ENCODE measurements at places on chromosomes 11 and 22.

DNA sequence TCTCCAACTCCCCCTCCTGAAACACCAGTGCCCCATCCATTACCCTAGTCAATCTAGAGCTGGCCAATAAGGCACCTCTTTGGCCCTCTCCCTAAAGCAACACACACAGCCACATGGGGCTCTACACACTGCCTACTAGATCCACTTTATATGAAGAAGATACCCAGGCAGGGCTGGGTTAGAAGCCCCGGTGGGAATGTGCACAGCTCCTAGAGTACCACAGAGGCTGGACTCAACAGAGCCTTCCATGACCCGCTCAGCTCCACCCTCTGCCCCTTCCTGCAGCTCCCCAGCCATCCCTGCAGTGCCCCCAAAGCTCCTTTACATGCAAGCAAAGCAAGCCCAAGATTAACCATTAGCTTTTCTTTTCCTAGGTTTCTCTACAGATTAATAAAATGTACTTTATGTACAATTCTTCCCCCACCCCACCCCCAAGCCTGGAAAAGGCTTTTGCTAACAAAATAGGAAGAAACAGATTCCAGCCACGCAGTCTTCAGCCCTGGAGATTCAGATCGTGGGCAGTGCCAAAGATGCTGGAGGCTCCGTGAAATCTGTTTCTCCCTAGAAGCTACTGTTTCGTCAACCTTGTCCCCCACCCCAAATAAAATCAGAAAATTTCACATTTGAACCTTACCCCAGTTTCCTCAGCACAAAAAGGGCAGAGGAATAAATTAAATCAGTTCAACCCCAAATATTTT lies 51.8 kb downstream of the IGSF9B start:
- DNase-seq: no peak

DNA sequence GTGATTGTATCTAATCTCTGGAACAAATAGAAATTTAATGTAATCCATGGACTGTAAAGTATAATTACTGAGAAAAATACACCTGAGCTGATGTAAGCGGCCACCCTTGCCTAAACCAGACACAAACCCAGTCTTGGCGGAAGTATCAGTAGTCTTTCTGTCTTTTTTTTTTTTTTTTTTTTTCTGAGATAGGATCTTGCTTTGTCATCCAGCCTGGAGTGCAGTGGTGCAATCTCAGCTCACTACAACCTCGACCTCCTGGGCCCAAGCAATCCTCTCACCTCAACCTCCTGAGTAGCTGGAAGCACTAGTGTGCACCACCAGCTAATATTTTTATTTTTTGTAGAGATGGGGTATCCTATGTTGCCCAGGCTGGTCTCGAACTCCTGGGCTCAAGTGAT lies 5.5 kb upstream of the CXCR5 start:
- peak; percentile 45 for DNase-seq

DNA sequence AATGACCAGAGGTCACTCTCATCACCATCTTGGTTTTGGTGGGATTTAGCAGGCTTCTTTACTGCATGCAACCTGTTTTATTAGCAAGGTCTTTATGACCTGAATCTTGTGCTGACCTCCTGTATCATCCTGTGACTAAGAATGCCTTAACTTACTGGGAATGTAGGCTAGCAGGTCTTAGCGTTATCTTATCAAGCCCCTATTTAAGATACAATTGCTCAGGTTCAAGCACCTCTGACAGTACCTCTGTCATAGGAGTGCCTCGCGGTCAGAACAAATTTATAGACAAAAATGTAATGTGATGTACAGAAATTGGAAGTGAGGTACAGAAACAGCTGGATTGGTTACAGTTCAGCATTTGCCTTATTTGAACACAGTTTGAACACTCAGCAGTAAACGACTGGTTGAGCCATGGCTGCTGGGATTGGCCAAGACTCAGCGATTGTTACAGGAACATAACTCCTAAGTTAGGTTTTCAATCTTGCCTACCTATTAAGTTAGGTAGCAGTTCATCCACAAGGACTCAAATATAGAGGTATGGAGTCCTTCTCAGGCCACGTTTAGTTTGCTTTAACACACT lies 16.1 kb upstream of the TMEM123 start:
- no peak for DNase-seq

GRCh38 chr22:38927033-38927781 lies 30.2 kb upstream of the APOBEC3A start:
- peak; percentile 63 for DNase-seq

DNA sequence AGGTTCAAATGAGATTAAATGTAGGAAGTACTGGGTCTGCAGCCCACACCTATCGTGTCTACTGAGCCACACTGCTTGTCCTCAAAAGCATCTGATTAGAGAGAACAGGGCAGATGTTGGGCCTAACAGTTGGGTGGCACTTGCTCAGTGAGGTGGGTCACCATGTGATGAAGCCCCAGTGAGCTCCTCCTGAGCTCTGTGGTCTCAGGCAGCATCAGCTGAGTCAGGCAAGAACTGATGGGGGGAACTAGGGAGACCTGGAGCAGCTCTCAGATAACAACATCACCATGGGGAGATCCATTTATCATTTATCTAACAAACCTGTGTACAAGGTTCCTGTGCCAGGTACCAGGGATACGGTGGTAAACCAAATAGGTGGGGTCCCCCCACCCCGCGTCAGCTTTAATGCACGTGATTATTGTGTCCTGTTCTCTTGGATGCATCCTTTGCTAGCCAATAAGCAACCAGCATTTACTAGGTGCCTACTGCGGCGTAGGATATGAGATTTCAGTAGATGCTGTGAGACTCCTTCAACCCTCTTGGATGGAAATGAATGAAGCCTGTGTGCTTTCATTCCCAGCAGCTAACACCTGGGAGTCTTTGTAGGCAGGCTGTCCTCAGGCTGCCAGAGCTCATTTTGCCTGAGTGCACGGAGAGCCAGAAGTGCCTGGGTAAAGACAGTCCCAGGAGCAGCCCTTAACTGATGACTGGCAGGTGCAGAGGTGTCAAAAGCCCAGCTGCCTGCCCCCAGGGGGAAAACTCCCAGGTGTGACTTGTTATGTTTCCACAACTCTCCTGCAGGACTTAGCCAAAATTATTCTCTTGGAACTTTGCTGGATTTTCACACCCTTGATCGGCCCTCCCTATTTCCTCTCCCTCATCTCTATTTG lies 73.6 kb upstream of the NARS2 start:
- DNase-seq: no peak

DNA sequence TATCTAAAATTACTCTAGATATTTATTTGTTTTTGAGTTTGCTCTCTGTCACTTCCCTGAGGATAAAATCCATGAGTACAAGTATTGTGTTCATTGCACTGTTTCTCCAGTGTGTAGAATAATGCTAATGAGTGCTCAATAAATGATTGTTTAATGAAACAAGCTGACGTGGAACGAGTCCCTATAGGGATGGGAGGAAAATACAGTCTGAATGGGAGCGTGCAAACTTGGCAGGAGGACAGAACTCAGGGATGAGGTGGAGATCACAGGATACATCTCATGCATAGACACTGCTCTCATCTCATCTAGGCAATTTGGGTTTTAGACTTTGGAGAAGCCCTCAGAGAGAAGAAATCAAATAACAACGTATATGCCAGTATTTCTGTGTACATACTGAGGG lies 58.4 kb upstream of the ZC3H12C start:
- DNase-seq: no peak

GRCh38 chr22:24845041-24845898 lies 39.3 kb downstream of the SGSM1 start:
- DNase-seq: no peak

- no peak for DNase-seq
Measured at GRCh38 chr11:45501392-45502225, 163.8 kb downstream of the CHST1 start.

DNA sequence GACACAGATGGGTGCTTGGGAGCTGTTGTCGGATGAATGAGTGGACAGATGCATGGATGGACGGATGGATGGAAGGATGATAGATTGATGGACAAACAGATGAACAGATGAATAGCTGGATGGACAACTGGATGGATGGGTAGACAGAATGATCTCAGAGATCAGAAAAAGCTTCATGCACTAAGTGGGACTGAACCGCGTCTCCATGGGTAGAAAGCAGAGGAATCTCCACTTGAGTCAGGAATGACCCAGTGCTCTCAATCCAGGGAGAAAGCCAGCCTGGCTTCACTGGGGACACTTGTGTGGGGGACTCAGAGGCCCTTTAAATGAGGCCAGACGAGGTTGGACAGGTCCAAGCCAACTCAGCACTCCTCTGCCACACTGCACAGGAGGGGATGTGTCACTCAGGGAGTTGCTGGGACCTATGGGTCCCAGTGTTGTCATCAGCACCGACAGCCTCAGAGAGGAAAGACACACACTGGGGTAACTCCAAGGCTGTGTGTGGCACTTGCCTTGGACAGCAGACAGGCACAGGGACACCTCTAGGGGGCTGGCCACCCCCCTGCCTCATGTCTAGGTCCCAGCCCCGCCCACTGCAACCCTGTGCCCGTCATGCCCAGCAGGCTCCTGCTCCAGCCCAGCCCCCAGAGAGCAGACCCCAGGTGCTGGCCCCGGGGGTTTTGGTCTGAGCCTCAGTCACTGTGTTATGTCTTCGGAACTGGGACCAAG lies 5.6 kb downstream of the IGLL5 start:
- no peak for DNase-seq
